Activated naive CD8-positive, alpha-beta T cell treated with anti-CD3 and anti-CD28 coated beads, Interleukin-2, amount 50 U/mL, for 16 hours (primary cell): ENCODE measurements at places on chromosomes 1 and 21.

DNA sequence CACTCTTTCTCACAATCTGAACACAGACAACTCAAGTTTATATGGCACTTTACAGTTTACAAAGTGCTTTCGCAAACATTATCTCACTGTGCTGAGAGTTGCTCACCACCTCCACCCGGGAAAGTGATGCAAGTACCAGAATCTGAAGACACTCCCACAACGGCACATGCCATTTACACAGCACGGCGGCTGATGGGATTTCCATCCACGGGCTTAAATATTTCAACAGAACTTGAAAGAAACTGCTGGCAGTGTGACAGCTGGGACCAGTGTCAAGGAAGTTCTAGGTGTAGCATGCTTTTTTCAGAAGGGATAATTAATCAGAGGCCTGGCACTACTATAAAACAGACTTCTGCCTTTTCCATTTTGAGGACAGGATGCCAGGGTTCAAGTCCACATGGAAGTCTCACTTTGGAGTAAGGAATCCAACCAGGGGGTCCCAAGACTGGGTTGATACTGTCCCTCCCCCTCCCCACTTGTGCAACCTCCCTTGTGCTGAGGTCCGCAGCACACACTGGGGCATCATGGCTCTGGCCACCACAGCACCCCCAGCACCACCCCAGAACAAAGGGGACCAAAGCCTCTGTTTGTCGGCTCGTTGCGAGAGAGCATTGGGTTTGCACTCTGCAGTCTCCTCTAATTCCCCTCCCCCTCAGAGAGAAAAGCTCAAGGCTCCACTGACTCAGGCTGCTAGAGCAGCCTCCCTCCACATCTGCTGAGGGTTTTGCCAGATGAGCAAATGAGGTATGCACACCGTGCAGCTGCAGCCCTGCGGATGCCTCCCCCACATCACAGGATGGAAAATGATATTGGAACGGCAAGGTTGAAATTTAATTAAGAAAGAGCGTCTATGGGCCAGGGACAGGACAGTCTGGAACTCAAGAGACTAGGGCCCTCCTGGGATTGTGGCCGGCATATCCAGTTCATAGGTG, 154.9 kb downstream of the TGFBR3 start:
- DNase-seq = no peak

DNA sequence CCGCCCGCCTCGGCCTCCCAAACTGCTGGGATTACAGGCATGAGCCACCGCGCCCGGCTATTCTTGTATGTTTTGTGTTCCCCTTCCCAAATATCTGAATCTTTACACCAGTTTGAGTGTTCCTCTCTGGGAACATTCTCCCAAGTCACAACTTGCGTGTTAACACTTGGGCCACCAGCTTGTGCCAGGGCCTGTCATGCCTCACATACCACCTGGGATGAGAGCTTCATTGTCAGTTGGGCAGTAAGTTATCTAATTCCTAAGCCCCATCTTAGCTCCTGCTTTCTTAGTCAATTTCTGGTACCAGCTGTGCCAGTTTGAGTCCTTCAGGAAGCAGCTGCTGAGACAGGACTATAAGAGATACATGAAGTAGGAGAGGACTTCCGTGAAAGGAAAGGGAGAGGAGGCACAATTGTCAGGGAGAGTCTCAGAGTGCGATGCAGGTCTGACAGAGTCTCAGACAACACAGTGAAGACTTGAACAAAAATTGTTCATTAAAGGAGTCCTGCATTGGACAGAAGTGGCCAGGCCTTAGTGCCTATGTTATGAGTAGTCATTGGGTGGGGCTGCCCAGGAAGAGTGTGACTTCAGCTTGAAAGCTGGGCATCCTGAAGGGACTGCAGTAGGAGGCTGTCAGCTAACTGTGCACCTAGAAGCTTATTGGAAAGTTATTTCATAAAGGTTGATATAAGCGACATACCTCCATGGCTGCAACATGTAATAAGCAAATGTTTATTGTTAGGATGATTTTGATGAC, 17.3 kb downstream of the ZFYVE9 start:
- no peak for DNase-seq

- no peak for DNase-seq
These were observed 13.3 kb downstream of the RBBP5 start for GRCh38 chr1:205108464-205108863.

GRCh38 chr1:39322431-39322830, 117.9 kb downstream of the MACF1 start:
- no peak for DNase-seq

- DNase-seq = no peak
These were observed 70.1 kb downstream of the PCBP3 start for GRCh38 chr21:45713613-45714012.

DNA sequence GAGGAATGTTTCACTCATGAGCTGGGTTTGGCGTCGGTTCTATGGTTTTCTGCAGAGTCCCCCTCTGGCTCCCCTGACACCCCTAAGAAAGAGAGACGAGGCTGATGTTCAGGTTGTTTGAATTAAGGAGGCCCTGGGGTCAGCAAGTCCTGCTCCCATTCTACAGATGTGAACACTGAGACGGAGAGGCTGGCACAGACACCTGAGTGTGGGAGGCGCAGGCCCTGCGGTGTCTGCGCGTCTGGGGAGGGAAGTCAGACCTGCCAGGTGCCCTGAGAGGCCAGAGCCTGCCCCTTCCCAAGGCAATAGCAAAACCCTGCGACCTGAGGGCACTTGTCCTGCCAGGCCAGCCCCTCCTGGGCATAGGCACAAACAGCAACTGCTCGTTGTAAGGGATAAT, 47.7 kb downstream of the MEGF6 start:
- DNase-seq = no peak

DNA sequence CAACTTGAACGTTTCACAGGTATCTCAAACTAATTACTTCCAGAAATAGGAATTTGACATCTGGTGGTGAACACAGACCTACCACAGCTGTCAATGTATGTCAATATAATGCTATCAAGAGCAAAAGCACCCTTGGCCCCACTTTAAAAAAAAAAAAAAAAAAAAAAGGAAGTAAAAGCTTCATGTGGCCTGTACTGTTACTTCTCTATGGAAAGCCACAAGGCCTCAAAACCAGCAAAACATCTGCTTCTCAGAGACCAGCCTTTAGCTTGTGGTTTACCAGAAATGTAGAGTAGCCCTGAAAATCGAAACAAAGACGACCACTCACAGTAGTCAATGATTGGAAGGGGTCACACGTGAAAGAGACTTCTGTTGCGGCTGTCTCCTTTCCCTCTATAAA, 109.6 kb downstream of the SLC45A1 start:
- DNase-seq = no peak

DNA sequence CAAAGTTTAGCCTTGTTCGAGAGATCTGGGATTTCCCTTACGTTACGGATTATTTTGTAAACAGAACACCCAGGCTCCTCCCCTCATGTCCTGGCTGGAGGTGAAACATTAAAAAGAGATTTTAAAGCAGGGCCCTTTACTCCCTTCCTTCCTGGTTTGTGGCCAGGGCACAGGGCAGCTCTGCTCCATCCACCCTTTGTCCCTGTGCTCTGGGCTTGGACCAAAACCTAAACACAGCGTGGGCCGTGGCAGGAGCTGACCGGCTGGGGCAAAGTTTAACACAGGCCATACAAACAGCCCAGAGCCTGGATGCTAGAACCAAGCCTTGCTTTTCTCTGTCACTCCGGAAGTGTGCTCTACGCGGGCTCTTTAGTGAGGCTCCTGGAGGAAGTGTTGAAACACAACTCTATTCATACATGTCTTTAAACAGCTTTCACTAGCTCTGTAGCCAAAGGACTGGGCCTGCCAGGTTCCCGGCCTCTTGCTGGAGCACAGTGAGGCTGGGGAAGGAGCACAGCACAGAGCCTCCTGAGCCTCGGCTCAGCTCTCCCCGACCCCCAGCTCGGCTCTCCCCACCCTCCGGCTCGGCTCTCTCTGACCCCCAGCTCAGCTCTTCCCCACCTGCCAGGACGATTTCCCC, 84.7 kb downstream of the PDE9A start:
- DNase-seq = no peak

DNA sequence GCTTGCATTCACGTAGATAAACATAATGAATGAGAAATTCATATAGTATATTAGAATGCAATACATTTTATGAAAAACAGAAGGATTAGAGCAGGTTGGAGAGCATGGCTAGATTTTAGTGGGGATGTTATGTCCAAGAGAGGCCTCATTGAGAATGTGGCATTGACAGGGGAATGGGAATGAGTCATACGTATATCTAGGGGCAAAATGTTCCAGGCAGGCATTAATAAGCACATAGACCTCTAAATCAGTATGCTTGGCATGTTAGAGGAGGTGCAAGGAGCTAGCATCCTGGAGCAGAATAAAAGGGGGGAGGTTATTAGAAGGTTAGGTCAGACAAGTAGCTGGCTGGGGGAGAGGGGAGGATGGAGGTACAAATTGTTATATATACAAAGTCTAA, 93.0 kb downstream of the USH2A start:
- no peak for DNase-seq

- no peak for DNase-seq
These were observed 1.8 kb upstream of the CHML start for GRCh38 chr1:241641773-241642592.

DNA sequence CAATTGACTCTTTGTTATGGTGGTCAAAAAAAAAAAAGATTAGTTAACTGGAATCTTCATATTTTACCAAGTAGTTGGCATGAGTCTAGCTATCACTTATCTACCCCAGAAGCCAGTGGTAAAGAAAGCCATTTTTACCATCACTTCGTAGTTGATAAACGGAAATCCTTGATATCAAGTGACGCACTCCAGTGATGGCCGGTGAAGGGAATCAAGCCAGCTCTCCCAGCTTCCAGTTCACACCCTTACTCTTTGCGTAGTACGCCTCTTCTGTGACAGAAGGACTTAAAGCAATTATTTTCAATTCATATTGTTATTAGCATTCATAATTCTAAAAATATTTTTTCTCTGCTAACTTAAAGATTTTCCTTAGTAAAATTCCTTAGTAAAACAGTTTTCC, 447.9 kb downstream of the GPATCH2 start:
- no peak for DNase-seq

- no peak for DNase-seq
These were observed 27.6 kb upstream of the SIPA1L2 start for GRCh38 chr1:232657426-232658005.

- no peak for DNase-seq
These were observed 8.1 kb downstream of the ADAMTS5 start for GRCh38 chr21:26958788-26959187.

DNA sequence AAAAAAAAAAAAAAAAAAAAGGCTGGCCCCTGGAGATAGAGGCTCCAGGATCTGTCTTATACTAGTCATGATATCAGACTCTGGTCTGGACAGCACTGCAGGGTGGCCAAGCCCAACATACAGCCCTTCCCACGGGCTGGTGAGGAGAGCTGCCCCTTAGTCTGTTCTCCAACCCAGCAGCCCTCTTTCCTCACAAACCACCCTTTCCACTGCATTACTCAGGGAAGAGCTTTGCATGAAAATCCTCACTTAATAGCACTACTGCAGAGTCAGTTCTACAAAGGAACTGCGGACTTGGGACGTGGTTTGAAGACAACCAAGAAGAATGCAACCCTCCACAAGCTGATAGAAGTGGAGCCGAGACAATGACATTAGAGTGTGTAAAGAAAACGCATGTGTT, 5.7 kb downstream of the BCAR3 start:
- DNase-seq = no peak

GRCh38 chr1:165686121-165686970, 12.0 kb downstream of the ALDH9A1 start:
- DNase-seq = no peak
